Activated T-cell treated with anti-CD3 and anti-CD28 coated beads, Interleukin-2, amount 50 U/mL, for 24 hours (primary cell): ENCODE measurements at places on chromosomes 13 and 19.

DNA sequence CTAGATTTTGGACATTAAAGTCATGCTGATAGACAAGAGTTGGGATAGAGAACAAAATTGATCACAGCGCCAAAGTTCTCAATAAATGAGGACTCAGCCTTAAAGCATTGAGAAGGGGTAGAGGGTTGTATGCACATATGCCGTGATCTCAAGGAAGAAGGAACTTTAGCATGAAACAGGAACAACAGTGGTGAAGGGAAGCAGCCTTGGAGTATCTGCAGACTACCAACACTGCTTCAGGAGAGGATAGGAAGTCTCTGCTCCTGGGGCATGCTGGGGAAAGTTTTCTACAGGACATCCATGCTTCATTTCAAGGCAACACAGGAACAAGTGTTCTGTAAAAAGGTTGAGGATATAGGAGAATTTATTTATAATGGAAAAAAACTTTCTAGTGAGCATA, 111.9 kb upstream of the MLNR start:
- no peak overlapping the region for H3K4me3 ChIP-seq
- no peak for DNase-seq

DNA sequence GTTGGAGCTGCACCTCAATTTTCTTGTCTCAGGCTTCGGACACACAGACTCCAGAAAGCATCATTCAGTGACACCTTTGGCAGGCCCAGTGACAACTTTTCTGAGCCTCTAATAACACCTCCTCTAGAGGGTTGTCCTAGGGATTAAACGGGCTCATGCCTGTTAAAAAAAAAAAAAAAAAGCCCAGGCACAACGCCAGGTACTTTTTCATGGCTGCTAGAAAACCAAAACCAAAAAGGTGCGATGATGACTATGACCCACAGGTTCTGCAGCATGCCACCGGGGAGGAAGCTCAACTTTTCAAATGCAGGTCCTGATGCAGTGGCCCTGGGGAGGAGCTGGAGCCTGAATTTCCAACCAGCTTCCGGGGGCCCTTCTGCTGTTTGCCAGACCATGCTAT, 184.2 kb downstream of the ABCC4 start:
- H3K27me3 ChIP-seq, result no peaks in the 10 kb centered on the region
- H3K4me1 ChIP-seq, result peaks cover 2% of the 10 kb centered on the region
- no peak overlapping the region for H3K27ac ChIP-seq

GRCh38 chr13:45950386-45951000, 98.9 kb upstream of the SIAH3 start:
- no peak for DNase-seq
- no peak overlapping the region for H3K27ac ChIP-seq
- H3K4me1 ChIP-seq, result peaks cover 6% of the 10 kb centered on the region
- no peaks in the 10 kb centered on the region for H3K27me3 ChIP-seq
- no peak overlapping the region for H3K4me3 ChIP-seq

DNA sequence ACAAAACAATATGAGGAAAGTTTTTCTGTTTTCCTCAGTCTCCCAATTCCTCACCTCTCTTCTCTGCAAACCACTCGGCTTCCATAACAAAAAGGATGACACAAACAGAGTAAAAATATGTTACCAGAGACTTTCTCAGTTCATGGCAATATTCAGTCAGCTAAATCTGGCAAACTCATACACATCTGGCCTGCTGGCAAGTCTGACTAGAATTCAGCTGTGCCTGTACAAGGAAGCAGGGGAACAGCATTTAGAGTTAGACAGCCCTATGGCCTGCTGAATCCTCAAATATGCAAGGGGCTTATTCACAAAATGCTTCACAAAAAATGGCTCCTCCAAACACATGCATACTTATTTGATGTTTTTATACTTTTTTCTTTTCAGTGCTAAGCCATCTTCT, 227.8 kb downstream of the ENOX1 start:
- H3K4me3 ChIP-seq, result no peak overlapping the region
- no peaks in the 10 kb centered on the region for H3K4me1 ChIP-seq
- no peak for DNase-seq
- no peaks in the 10 kb centered on the region for H3K36me3 ChIP-seq
- no peak overlapping the region for H3K27ac ChIP-seq

GRCh38 chr19:35063940-35064818, 22.7 kb downstream of the HPN start:
- no peaks in the 10 kb centered on the region for H3K36me3 ChIP-seq
- peaks cover 22% of the 10 kb centered on the region for H3K4me1 ChIP-seq
- H3K27ac ChIP-seq, result peak overlapping the region; percentile 22
- H3K27me3 ChIP-seq, result peaks cover under 1% of the 10 kb centered on the region
- H3K4me3 ChIP-seq, result no peak overlapping the region

- H3K4me3 ChIP-seq, result no peak overlapping the region
- H3K27ac ChIP-seq, result peak overlapping the region; percentile 13
- DNase-seq, result no peak
Measured at GRCh38 chr13:46577696-46578589, 25.0 kb downstream of the LRCH1 start.

DNA sequence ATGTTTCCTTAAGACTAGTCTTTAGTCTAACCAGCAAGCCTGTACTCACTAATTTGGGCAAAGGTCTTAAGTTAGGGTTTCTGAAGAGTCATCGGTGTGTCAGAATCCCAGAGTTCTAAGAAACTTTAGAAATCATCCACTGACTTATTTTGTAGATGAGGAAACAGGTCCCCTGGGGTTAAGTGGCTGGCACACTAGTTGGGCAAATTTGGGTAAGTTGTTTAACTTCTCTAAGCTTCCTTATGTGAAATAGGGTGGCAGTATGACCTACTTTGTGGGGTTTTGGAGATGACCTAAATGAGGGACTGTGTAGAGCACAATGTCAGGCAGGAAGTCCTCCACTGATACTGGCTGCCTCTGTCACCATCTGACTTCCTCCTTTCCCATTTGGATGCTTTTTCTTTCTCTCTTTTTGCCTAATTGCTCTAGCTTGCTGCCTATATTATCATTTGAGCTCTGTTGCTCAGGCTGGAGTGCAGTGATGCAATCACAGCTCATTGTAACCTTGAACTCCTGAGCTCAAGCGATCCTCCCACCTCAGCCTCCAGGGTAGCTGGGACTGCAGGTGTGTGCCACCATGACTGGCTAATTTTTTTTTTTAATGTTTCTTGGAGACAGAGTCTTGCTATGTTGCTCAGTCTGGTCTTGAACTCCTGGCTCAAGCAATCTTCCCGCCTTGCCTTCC, 2.3 kb downstream of the ADGRE3 start:
- peaks cover 46% of the 10 kb centered on the region for H3K27me3 ChIP-seq
- no peak overlapping the region for H3K27ac ChIP-seq
- H3K36me3 ChIP-seq, result no peaks in the 10 kb centered on the region
- H3K4me3 ChIP-seq, result no peak overlapping the region

DNA sequence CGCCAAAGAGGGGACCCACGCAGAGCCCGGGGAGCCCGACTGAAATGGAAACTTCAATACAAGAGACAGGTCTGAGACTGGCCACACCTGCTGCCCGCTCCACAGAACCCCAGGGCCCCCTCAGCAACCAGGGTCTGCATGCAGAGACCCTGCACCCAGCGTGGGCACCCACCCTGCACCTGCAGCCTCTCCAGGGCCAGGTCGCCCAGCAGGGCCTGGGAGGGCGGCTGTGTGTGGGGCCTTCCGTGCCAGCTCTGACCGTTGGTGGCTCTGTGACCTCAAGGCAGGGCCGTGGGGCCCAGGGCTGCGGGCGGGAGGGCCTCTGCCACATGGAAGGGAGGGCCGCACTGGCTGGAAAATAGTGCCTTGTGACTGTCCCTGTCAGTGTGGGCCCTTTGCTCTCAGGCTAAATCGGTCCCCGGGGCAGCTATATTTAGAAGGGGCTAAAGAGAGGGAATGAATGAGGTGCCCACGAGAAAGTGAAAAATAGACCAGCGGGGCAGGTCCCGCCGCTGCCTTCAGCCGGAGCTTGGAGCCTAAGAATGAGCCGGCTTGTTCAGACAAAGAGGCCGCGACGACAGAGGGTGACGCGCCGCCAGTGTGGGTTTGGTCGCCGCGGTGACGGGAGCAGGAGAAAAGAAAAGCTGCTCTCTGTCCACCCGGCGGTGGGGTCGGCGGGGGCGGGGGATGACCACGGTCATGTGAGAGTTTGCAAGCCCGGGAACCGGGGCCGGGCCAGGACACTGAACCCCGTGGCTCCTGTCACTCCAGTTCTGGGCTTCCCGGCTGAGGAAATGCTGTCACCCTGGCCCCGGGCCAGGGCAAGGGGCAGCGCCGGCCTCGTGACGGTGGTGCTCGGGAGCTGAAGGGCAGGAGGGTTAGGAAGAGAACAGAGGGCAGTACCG, 70.5 kb downstream of the GADD45B start:
- peaks cover 29% of the 10 kb centered on the region for H3K4me1 ChIP-seq
- H3K27ac ChIP-seq, result no peak overlapping the region
- no peaks in the 10 kb centered on the region for H3K36me3 ChIP-seq

DNA sequence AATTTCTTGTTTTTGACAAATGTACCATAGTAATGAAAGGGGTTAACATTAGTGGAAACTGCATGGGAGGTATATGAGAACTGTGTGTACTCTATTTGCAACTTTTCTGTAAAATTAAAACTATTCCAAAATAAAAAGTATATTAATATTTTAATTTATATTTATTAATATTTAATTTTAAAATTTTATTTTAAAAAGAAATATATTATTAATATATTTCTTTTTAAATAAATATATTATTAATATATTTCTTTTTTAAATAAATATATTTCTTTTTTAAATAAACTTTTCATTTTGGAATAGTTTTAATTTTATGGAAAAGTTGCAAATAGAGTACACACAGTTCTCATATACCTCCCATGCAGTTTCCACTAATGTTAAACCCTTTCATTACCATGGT, 101.1 kb upstream of the SLC7A1 start:
- no peak overlapping the region for H3K4me3 ChIP-seq
- H3K27me3 ChIP-seq, result peaks cover 33% of the 10 kb centered on the region
- DNase-seq, result no peak
- no peak overlapping the region for H3K27ac ChIP-seq
- no peaks in the 10 kb centered on the region for H3K4me1 ChIP-seq
- no peaks in the 10 kb centered on the region for H3K36me3 ChIP-seq

- DNase-seq, result no peak
- H3K4me3 ChIP-seq, result no peak overlapping the region
- H3K4me1 ChIP-seq, result peaks cover 9% of the 10 kb centered on the region
- peaks cover 46% of the 10 kb centered on the region for H3K27me3 ChIP-seq
- no peaks in the 10 kb centered on the region for H3K36me3 ChIP-seq
Measured at GRCh38 chr19:4573682-4574081, 14.2 kb upstream of the SEMA6B start.

DNA sequence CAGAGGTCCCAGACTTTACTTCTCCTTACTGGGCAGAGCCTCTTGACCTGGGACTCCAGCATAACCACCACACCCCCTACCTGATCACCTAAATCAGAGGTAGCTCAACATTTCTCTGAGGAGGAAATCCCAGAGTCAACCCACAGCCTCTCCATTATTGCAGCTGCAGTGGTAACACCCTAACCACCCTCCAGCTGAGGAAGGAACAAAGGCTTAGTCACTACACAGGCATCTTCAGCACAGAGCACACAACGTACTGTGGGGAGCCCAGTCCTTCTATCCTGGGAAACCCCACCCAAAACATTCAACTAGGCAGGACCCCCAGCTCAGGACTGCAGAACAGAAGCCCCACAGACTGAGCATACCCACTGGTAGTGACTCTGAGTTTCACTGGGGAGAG, 824.7 kb upstream of the SLITRK5 start:
- H3K4me1 ChIP-seq, result no peaks in the 10 kb centered on the region
- H3K36me3 ChIP-seq, result no peaks in the 10 kb centered on the region
- no peaks in the 10 kb centered on the region for H3K27me3 ChIP-seq
- no peak for DNase-seq
- H3K4me3 ChIP-seq, result no peak overlapping the region

DNA sequence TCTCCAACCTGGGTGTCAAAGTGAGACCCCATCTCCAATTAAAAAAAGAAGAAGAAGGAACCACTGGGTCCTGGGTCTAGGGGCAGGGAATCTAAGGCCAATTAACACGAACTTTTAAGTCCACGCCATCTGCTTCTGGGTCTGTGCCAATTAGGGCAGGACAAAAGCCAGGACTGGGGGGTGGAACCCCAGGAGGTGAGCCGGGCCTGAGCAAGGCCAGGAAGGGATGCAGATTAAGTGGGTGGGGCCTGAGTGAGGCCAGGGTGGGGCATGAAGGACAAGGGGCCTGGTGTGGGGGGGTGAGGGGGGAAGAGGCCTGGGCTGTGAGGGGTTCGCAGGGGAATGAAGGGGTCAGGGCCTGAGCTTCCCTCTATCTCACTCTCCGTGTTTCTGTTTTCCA, 26.3 kb upstream of the ZNF83 start:
- DNase-seq, result no peak
- no peaks in the 10 kb centered on the region for H3K27me3 ChIP-seq
- peaks cover 95% of the 10 kb centered on the region for H3K36me3 ChIP-seq

- H3K27ac ChIP-seq, result no peak overlapping the region
- H3K4me1 ChIP-seq, result no peaks in the 10 kb centered on the region
- H3K27me3 ChIP-seq, result no peaks in the 10 kb centered on the region
- H3K4me3 ChIP-seq, result no peak overlapping the region
- no peaks in the 10 kb centered on the region for H3K36me3 ChIP-seq
- DNase-seq, result no peak
Measured at GRCh38 chr19:33552191-33552927, 30.8 kb upstream of the PEPD start.

DNA sequence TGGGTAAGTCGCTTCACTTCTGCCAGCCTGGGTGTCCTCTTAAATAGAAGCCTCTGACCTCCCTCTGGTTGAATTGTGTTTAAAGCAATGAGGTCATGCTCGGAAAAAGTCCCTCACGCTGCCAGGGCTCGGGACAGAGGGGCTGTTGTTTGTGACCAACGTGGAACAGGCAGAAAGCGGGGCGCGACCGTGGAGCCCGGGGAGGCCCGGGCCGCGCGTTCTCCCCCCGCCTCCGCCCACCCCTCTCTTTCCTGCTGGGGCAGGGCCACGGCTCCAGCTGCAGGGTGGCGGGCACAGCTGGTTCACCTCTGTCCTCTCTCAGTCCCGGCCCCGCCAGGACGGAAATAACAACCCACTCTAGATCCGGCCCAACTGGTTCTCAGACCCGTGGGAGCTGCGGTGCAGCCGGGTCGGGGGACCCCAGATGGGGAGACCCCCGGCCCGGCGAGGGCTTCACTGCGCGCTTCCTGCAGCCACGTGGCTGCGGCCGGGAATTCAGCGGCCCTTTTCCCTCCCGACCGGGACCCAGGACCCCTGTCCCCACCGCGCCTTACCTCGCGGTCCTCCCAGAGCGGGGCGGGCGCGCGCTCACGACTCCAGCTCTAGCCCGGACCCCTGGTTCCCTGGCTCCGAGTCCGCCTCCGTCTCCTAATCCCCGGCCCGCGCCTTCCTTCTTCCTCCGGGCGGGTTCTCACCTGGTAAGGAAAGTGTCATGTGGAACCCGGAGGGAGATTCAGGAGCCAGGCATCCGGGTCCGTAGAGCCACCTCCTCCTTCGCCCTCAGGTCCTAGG, 1.9 kb downstream of the CDC42EP5 start:
- no peak overlapping the region for H3K4me3 ChIP-seq
- H3K4me1 ChIP-seq, result peaks cover 12% of the 10 kb centered on the region
- no peak for DNase-seq
- no peak overlapping the region for H3K27ac ChIP-seq
- no peaks in the 10 kb centered on the region for H3K36me3 ChIP-seq

- peak overlapping the region; percentile 79 for H3K27ac ChIP-seq
- no peaks in the 10 kb centered on the region for H3K27me3 ChIP-seq
- H3K36me3 ChIP-seq, result peaks cover 13% of the 10 kb centered on the region
- DNase-seq, result no peak
Measured at GRCh38 chr13:43058318-43058674, 34.9 kb downstream of the DNAJC15 start.

- H3K36me3 ChIP-seq, result no peaks in the 10 kb centered on the region
- DNase-seq, result no peak
- H3K4me1 ChIP-seq, result peaks cover 4% of the 10 kb centered on the region
- no peaks in the 10 kb centered on the region for H3K27me3 ChIP-seq
- H3K4me3 ChIP-seq, result no peak overlapping the region
Measured at GRCh38 chr13:99577934-99578917, 77.0 kb downstream of the TM9SF2 start.
